Activated T-cell treated with anti-CD3 and anti-CD28 coated beads, Interleukin-2, amount 50 U/mL, for 72 hours (primary cell): ENCODE measurements at places on chromosomes 3 and 15. TPM values are rescaled to one million over a fixed set of nuclear protein-coding genes. Genes with fewer than 3 reads are reported as not detected.

C3orf49 gene
- not detected for total RNA-seq

MOBP gene
- not detected for total RNA-seq

WDR93 gene
- 0.19 TPM for total RNA-seq

PLA2G4E gene
- total RNA-seq: not detected

MYRIP gene
- total RNA-seq: not detected

PATL2 gene
- 52.9 TPM for total RNA-seq

GOLGA8G gene
- not detected for total RNA-seq

GOLGA6D gene
- total RNA-seq: 0.55 TPM

GP5 gene
- total RNA-seq: 1.9 TPM

BFSP2 gene
- not detected for total RNA-seq

SCN5A gene
- not detected for total RNA-seq

NR2E3 gene
- not detected for total RNA-seq

ADGRG7 gene
- not detected for total RNA-seq

ALPK3 gene
- 0.46 TPM for total RNA-seq

NDN gene
- 1.5 TPM for total RNA-seq

ZNF80 gene
- total RNA-seq: 0.53 TPM

MAN2C1 gene
- 106 TPM for total RNA-seq

SMAD6 gene
- 0.35 TPM for total RNA-seq

IP6K2 gene
- total RNA-seq: 75.4 TPM

IQCH gene
- total RNA-seq: 3.7 TPM

SLC22A13 gene
- 1.2 TPM for total RNA-seq

ACP3 gene
- not detected for total RNA-seq
